ENCODE measurements at places on chromosomes 3 and 15.

- peak; percentile 34 for DNase-seq
These were observed 4.3 kb downstream of the CD276 start for GRCh38 chr15:73688455-73688854.

GRCh38 chr3:70716832-70717231 lies 404.4 kb upstream of the MDFIC2 start:
- DNase-seq, result peak; percentile 54

DNA sequence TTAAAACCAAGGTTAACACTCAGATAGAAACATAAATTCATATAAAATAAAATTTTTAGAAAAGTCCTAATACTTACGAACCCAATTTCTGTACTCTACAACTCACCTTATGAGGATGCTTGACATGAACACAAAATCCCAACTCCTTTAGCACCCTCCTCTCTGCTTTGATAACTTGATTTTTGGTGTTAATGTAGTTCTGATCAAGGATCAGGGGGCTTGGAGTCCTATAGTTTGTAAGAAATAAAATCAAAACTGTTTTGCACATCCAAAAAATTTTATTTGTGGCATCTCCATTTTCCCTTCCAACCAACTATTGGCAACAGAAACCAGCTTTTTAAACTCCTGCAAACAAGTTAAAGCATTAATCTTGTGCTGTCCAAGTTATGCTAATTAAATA lies 7.0 kb downstream of the CCNL1 start:
- DNase-seq, result no peak

DNA sequence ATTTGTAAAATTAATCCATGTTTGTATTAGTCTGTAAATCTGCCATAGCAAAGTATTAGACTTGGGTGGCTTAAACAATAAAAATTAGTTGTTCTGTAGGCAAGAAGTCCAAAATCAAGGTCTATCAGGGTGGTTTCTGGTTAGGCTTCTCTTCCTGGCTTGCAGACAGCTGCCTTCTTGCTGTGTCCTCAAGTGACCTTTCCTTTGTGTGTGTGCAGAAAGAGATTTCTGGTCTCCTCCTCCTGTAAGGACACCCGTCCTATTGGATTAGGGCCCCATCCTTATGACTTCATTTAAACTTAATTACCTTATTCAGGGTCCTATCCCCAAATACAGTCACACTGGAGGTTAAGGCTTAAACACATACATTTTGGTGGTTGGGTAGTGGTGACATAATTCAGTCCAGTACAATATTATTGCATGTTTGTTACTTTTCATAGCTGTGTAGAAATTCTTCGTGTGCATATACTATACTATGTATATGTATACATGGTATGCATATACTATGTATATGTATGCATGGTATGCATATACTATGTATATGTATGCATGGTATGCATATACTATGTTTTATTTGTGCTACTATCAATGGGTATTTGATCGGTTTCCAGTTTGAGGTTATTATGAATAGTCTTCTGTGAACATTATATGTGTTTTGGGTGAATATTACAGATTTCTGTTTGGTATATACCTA lies 57.9 kb upstream of the RNU6-1 start:
- no peak for DNase-seq

DNA sequence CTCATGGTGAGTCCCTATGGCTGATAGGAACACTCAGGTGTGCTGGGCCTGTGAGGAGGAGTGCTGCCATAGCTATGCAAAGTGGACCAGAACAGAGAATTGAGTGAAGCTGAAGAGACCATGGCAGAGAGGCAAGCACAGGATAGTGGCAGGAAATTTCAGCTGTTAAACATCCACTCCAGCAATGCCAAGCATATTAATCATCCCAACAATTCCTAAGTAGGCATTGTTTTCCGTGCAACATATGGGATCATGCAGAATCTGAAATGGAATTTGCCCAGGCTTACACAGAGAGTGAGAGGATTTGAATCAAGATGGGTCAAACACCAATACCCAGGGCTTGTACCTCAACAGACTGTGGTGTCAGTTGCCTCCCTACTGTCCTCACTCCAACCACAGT lies 582.6 kb upstream of the UBE2E2 start:
- DNase-seq, result no peak

DNA sequence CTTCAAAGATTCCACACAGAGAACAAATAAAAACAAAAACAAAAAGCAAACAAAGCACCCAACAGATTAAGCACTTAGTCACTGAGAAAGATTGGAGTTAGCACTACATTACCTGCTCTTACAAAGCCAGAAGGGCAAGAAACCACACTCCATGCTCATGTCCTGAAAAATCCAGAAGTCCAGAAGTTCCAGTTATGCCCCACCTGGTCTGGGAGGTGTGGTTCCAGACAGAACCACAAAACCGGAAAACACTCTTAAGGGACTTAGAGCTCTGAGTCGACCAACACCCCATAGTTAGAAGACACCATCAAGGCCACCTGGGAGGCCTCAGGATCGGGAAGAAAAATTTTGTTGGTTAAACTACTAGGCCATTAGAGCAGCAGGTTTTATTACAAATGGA lies 88.9 kb downstream of the TNIK start:
- no peak for DNase-seq

DNA sequence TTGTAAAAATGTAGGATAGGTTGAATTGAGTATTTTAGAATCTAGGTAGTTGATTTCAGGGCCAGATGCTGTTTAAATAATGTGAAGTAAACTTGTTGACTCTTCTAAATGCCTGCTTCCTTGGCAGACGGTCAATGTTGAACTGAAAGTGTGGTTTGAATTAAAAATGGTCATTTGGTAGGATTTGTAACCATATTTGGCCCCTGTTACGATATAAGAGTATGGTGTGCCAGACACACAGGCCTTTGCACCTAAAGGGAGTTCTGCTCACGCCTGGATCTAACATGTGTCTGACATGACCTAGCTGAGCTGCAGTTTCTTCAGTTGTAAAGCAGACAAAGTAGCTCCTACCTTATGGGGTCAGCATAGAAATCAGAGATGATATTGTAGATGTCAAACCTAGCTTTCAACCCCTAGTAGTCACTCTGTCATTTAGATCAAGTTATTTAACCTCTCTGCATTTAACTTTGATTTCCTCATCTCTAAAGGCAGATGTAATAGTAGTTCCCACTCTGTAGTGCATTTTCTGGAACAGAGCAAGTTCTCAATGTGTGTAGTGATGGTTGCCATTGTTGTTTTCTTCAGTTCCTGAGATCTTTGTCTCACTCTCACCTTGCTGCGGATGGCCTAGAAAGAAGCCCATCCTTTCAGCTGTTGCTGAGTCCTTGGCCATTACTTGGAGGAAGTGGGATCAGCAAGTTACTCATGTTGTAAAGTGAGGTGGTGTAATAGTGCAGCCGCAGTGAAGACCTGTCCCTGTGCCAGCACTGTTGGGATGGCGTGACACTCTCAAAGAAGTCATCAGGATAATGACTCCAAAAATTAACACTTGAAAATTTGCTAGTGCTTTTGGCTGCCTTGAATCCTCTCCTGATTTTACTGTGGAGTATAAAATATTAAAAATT lies 90.2 kb downstream of the GHSR start:
- no peak for DNase-seq

GRCh38 chr3:23159929-23160328 lies 43.2 kb upstream of the UBE2E2 start:
- DNase-seq, result peak; percentile 88

DNA sequence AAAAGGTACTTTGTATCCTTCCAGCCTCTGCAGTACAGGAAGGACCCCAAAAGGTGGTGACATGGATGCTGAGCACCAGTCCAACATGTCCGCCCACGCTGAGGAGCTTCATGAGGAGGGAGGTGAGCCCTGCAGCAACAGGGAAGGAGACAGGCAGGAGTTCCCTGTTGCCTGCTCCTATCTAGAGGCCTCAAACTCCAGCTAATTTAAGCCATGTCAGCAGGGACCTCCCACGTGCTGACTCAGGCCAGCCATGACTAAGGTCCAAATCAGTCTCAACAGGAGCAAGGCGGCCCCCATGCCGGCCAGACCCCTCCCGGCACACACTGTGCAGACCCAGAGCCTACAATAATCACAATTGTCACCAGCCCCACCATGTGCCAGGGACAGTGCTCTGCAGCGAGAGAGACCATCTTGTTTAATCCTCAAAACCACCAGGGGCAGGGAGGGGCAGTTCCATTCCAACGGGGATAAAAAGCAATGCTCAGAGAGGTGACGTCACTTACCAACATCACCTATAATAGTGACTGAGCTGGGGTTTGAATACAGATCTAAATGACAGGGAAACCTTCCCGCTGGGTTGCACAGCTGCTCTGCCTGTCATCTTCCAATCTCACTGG lies 54.5 kb upstream of the GATA2 start:
- DNase-seq, result peak; percentile 65

GRCh38 chr3:47565734-47566550 lies 12.7 kb downstream of the CSPG5 start:
- DNase-seq, result no peak

DNA sequence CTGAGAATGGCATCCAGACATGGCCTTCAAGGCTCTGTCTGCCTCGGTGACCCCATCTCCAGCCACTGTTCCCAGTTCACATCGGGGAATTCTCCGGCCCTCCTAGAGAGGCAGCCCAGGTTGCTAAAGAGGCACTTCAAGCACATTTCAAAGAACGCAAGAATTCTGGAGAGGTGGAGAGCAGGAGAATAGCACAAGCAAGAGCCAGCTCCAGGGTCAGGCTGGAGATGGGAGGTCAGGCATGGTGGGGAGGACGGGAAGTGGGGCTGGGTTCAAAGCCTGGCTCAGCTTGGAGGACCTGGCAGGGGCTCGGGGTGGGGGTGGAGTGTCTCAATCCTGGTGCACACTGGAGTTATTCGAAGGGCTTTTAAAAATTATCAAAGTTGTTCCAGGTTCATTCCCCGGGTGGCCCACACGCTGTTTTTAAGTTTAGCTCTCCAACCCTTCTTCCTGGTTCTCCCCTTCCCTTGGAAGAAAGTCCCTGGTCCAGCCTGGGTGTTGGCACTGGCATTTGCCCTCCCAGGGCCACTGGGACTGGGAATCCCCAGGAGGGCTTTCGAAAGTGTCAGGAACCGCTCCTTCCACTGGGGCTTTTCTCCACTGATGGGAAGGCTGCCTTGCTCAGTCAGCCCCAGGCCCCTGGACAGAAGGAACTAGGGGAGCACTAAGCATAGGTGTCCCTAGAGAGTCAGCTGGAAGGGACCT lies 35.8 kb downstream of the ZNF710 start:
- DNase-seq, result peak; percentile 10

- no peak for DNase-seq
These were observed 87.5 kb upstream of the DAZL start for GRCh38 chr3:16692486-16693344.

- DNase-seq, result no peak
These were observed 167.8 kb downstream of the MYRIP start for GRCh38 chr3:39977058-39977794.

- peak; percentile 49 for DNase-seq
These were observed 3.7 kb downstream of the EOGT start for GRCh38 chr3:69009559-69010410.

DNA sequence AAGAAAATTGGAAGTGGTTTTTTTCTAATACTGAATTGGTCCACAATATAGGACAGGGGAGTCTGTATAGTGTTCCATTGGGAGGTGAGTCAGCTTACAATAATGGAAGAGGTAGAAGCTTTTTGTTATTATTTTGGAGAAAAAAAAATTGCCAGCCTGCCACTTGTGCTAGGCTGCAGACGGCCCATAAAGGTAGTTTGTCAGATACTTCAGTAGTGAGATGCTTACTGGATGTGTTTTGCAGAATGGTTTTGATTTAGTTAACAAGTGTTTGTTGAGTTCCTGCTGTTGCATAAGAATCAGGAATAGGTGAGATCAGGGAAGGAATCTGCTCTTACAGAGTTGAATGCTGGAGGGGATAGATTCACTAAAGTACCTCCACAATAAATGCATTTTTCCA lies 1.0 kb downstream of the DTWD1 start:
- peak; percentile 46 for DNase-seq

DNA sequence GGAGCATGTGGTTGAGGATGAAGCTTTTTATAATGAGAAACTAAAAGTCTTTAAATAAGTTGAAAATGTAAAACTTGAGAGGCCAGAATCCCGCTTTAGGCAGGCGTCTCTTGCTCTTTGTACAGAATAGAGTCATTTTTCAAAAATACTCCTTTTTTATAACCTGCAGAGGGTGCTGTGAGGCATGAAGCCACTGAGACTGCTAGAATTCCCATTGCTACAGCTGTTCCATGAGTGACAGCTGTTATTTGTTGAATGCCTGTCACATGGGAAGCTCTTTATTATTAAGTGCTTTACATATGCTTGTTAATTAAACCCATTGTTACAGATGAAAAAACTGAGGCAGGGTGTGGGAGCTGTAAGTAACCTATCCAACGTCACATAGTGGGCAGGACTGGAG lies 18.5 kb downstream of the MINAR1 start:
- peak; percentile 11 for DNase-seq

DNA sequence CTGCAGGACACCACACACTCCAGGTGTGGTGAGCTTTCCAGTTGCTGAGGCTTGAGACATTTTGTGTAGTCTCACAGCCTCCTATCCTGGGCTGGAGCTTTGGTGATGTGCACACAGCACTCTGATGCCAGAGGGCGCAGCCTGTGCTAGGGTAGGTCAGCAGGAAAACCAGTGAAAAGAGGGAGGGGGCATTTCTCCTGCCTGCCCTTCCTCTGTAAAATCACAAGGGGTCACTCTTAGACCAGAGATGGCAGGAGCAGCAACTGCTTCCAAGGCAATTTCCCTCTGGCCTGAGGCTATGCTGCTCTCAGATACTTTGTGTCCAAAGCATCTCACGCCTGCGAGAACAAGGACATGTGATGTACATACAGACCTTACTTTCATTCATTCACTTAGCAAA lies 16.5 kb upstream of the MUSTN1 start:
- DNase-seq, result peak; percentile 64

DNA sequence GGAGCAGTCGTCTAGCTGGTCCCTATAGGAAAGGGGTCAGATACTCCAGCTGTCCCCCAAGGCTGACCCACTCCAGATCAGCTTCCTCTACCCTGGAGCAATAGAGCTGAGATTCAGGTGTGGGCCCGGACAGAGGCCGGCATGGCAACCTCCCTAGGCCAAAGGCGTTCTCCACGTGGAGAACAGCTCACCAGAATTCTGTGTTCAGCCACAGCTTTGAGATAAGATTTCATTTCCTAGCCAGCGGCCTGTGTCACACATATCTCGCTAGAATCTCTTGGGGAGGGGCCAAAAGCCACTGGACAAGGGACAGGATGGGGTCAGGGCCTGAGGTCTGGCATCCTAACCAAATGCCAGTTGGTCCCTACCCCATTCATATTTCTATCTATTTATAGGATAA lies 20.1 kb downstream of the SRGAP3 start:
- no peak for DNase-seq

GRCh38 chr15:47599806-47600205 lies 117.5 kb upstream of the SEMA6D start:
- DNase-seq, result no peak

- DNase-seq, result no peak
These were observed 10.1 kb downstream of the UBE2E1 start for GRCh38 chr3:23815879-23816278.

All from ELR (cell line).